ENCODE measurements at places on chromosomes 1 and 21.

- no peak for DNase-seq
Observed at GRCh38 chr1:183879966-183880365, 75.0 kb downstream of the RGL1 start.

DNA sequence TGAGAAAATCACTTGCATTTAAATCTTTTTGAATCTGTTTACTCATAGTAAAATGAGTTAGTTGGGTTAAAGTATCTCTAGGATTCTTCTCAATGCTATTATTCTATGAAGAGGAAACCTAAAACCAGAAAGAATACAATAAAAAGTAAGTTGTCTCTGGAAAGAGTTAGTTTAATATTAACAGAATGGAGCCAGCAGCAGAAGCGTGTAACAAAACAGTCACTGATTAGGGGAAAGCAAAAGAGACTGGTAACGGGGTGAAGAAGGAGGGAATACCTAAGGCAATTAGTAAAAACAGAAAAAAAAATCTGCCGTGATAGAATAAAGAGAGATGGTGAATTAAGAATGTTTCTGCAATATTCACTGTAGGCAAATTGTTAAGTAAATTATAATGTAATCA is 60.0 kb downstream of the NRDC start:
- no peak for DNase-seq

GRCh38 chr1:173328961-173329360 is 121.8 kb upstream of the TNFSF4 start:
- no peak for DNase-seq

- no peak for DNase-seq
Observed at GRCh38 chr1:167514288-167514687, 4.0 kb downstream of the CD247 start.

DNA sequence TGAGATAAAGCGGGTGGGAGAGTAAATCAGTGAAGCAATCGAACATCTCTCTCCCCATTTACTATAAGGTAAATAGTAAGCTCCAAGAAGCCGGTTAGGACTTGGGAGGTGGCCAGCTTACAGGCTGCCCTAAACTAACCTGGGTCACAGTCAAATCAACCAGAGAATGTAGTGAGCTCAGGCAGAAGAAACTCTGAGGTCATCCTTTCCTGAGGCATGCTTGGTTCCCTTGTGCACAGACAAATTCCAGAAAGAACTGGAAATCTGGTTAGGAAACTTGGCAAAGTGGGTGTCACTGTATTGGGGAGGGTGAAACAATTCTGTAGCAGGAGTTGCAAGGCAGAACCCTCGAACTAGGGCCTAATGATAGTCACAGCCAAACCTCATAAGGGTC is 72.5 kb downstream of the NTMT2 start:
- DNase-seq: no peak

- DNase-seq: no peak
Observed at GRCh38 chr1:10539411-10540043, 64.8 kb downstream of the PEX14 start.

- DNase-seq: no peak
Observed at GRCh38 chr1:162204129-162204822, 134.8 kb downstream of the NOS1AP start.

DNA sequence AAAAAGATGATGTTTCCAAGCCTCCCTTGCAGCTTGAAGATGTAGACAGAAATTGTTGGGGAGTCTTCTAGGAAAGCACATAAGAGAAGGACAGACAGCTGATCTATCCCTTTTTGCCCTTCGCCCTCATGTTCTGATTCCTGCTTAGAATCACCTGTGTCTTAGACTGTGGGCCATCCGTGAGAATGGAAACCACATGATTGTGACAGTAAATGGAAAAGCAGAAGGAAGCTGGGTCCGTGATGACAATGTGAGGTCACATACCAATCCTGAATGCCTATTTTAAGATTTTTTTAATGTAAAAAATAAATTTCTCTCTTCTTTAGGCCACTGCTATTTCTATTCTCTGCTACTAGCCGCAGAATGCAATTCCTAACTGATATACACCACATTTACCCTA is 67.7 kb upstream of the C1orf87 start:
- no peak for DNase-seq

DNA sequence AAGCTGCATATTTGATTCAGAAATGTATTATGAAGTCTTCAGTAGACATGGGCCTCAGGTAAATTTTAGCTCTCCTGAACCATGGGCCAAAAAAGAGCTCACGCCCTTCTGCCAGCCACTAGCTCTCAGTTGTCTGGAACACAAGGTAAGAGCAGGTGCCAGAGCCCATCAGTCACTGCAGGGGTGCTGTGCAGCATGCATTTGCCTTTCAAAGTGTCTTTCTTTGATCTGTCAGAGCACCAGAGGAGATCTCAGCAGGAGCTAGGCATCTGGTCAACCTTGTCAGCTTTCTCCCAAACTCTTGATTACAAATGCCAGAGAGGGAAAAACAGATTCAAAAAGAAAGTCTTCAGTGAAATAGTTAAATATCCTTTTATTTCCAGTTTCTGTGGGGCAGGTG is 332.3 kb downstream of the COL11A1 start:
- no peak for DNase-seq

GRCh38 chr21:17050156-17050555 is 462.7 kb upstream of the CXADR start:
- no peak for DNase-seq

DNA sequence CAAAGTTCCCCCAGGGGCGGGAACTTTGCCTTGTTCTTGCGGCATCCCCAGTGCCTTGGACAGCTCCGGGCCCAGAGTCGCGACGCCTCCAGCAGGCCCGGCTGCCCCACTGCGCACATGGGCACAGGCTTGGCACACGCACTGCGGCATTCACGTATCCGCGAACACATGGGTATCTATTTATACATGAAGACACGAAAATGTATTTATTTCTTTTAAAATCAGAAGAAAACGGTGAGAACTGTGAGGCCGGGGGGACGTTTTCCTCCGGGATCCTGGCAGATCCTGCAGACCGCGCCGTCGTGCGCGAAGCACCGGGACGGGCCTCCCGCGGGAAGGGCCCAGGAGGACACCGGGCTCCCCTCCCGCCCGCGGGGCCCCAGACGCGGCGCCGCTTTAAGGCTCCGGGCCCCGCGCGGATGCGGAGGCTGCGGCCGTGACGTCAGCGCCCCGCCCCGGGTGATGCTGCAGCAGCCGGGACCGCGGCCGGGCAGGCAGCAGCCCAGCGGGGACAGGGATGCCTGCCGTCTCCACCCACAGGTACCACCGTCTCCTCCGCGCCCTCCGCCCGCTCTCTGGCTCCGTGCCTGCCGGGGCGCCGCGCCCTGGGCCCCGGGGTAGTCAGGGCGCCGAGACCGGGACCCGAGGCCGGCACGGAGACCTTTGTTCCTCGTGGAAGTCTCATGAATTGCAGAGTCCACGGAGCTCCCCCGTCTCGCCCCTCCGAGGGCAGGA is at the start of gene SLC45A1:
TSS of gene SLC45A1 (plus strand) at position 468 of the 735 bp plus-strand sequence. CDS start 6,216 bp downstream, outside the sequence.
- DNase-seq: peak; percentile 74

DNA sequence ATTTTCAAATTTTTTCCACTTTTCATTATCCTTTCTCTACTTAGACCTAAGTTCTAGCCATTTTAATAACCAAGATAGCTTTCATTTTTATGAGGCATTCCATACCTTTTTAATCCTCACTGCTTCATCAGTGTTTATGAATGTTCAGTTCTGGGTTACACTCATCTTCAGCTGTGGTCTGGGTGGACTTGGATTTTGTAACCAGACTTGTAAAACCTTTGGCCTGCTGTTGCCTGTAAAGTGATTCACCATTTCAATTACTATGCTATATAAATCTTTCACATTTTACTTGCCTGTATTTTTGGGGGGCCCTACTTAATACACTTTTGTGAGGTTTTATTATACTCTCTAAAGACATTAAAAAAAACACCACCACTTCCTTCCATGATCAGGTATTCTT is 46.2 kb downstream of the USP25 start:
- no peak for DNase-seq

DNA sequence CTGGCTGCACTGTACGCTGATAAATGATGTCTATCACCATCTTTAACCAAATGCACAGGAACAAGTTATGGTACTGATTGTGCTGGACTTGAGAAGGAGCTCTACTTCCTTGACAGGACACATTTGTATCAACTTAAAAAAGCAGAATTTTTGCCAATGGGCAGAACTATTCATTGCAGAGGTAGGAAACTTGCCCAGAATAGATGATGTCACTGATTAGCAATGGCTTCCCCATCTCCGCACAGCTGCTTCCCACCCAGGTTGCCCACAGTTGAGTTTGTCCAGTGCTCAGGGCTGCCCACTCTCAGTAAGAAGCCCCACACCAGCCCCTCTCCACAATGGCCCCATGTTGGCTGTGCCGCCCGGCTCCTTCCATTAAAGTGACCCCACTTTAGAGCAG is 33.4 kb downstream of the CAPN2 start:
- no peak for DNase-seq

DNA sequence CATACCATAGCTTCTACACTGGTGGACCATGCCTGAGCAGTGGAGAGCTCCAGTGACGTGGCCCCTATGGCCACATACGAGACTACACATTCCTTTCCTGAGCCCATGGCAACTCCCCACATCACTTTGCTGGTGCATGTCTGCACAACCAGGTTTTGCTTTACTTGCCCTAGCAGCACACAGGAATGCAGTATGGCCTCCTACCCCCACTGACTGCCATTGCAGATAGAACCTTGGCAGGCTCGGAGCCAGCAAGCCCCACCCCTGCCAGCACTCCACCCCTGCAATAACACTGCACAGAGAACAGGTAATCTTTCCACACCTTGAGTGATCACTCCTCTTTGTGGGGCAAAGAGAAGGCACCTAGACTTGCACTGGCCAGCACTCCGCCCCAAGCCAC is 531.9 kb upstream of the CAMK1G start:
- no peak for DNase-seq

DNA sequence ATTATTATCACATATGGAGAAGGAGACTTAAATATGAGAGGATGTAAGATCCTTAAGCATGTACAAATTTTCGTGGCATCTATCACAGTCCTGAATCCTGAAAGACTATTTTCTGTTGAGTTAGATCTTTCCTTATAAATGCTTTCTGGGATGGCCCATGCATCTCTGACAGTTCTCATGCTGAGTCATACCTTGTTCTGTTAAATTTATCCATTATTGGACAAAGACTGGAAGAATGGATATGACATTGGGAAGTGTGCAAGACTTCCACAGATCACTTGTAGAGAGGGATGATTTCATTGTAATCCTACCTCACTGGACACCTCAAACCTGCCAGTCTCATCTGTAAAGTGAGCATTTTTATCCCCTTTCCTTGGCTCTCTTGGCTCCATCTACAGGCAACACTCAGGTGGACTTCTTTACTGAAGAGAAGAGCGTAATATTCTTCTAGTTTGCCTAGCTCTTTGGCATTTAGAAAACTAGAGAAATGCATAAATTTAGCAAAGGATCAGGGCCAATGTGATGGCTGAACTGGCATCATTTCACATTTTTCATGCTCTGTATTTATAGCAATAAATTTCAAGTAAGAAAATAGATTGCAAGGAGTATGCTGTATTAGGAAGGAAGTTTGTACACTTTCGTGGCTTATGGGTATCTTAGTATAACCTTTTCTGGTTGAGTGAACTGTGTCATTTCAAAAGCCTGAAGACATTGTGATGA is 128.2 kb downstream of the NFIA start:
- DNase-seq: no peak

DNA sequence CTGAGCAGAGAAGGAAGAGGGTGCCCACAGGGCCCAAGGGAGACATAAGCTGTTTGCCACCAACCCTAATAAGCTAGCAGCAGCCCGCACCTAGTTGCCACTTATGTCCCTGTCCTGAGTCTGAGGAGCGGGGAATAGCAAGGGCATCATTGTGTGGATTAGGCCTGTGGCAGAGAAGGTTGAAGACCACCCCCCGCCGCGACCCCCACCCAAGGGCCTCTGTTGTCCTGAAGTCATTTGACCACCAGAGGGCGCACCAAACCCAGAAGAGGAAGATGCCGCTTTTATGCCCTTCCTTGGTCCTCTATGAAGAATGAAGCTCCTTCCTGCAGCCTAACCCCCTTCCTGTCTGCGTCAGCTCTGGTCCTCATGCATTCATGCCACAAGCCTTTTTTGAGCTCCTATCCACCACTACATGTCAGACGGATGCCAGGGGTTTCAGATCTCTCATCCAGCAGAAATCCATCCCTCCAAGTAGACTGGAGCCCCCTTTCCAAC is 16.6 kb downstream of the RHBG start:
- DNase-seq: peak; percentile 78

DNA sequence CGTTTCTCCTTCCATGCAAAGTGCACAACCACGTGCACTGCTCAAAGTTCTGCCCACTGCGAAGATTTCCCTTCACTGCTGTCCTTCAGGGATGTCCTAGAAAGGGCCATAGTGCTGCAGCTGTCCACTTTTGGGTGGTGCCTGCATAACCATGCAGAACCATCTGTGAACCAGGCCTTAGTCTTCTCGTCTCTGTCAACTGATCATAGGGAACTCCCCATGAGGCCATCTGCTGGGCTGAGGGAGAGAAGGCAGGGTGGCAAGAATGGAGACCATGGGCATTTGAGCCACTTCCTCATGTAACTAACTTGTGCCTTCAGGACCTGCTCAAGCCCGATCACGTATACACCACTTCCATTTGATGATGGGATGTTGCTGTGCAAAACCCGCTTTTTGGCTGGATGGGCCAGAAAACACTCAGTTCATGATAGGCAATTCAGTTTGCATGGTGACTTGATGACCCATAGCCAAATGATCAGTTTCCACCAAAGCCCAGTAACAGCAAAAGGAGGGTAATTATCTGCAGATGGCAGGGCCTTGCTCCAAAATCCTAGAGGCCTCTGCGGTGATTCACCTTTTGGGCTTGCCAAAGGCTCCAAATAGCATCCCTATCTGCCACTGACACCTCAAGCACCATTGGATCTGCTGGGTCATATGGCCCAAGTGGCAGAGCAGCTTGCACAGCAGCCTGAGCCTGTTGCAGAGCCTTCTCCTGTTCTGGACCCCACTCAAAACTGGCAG is 9.5 kb downstream of the ST6GALNAC5 start:
- DNase-seq: no peak

DNA sequence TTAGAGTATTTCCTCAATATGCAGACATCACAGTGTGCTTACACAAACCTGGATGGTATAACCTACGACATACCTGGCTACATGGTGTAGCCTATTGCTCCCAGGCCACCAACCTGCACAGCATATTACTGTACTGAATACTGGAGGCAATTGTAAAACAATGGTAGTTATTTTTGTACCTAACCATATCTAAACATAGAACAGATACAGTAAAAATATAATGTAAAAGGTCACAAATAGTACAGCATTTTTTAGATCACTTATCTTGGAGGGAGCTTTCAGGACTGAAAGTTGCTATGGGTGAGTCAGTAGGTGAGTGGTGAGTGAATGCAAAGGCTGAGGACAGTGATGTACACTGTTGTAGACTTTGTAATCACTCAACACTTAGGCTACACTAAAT is 492.3 kb downstream of the MRPL39 start:
- no peak for DNase-seq

GRCh38 chr1:19619697-19620384 is 24.3 kb upstream of the NBL1 start:
- DNase-seq: no peak

All from hypothalamus (tissue), 51 donors.